ENCODE measurements at places on chromosomes 4 and X.
A peak's percentile ranks its signal among the peaks of the same experiment; 100 is the strongest.

DNA sequence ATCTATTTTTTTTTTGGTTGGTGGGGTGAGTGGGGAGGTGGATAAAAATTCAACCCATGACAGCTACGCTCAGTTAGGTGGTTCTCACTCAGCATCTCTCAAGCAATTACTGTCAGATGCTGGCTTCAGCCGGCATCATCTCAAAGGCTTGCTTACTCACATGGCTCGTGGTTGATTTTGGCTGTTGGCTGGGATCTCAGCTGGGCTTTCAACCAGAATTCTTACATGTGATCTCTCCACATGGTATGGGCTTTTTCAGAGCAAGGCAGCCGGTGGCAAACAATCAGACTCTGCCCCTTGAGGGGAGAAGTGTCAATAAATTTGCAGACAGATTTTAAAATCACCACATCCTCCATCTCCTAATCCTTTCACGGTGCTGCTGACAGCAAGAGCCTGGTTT lies 47.2 kb downstream of the SLC34A2 start:
- DNase-seq = no peak

GRCh38 chr4:18938343-18939099 lies 917.0 kb upstream of the LCORL start:
- DNase-seq = no peak

DNA sequence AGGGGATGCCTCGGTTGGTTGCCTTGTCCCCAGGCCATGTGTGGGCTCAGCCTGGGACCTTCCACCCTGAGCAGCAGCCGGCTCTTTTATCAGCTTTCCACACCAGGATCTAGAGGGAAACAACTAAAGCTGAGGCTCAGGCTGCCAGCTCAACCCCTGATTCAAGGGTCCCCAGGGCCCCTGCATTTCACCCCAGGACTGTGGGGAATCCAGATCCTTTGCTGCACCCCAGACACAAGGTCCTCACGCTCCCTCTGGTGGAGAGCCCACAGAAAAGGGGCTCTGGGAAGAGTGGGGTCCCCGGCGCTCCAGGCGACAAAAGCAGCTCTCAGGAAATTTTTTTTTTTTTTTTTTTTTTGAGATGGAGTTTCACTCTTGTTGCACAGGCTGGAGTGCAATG lies 64.3 kb downstream of the ZFYVE28 start:
- DNase-seq = peak; percentile 27

GRCh38 chr4:37769391-37769989 lies 57.0 kb upstream of the PGM2 start:
- no peak for DNase-seq

- DNase-seq = no peak
Measured at GRCh38 chr4:125956276-125956675, 641.5 kb downstream of the FAT4 start.

Measured in NCI-H1417 (cell line).